OCI-M1 (cell line): ENCODE measurements at places on chromosomes 1 and 21.

DNA sequence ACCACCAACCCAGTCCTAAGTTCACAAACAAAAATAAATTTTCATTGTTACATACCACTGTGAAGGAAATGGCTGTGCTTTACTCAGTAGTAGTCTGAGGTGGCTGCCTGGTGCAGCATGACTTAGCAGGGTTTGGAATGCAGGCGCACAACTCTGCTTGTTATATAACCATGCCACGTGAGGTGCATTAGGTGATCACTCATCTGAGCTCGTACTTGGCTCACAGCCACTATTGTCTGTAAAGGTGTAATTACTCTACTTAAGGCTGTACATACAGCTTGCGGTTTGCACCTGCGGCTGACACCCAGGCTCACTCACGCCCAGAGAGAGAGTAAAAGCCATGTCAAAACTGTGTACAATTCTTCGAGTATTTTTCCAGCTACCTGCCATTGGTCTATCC lies 599.4 kb downstream of the LTN1 start:
- no peak for DNase-seq

GRCh38 chr1:201328576-201328975 lies 45.3 kb downstream of the PKP1 start:
- no peak for DNase-seq

- DNase-seq, result no peak
These were observed 15.5 kb upstream of the AHCTF1 start for GRCh38 chr1:246947255-246947654.

DNA sequence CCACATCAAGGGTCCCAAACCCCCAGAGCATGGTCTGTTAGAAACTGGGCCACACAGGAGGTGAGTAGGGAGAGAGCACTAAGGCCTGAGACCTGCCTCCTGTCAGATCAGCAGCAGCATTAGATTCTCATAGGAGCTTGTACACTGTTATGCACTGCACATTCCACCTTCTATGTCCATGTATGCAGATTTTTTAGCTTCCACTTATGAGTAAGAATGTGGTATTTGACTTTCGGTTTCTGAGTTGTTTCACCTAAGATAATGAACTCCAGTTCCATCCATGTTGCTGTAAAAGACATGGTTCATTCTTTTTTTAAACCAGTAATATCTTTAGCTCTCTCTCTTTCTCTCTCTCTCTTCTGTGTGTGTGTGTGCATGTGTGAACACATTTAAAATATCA lies 663 bp upstream of the GBP6 start:
- peak; percentile 57 for DNase-seq

DNA sequence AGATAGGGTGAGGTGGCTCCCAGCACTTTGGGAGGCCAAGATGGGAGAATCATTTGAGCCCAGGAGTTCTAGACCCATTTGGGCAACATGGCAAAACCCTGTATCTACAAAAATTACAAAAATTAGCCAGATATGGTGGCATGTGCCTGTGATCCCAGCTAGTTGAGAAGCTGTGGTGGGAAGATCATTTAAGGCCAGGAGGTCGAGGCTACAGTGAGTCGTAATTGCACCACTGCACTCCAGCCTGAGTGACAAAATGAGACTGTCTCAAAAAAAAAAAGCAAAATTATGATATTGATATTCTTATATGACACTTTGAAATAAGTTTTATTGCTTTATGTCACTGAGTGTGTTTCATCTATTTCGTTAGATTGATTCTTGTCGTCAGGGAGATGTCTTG lies 7.4 kb downstream of the ACADM start:
- DNase-seq, result no peak

DNA sequence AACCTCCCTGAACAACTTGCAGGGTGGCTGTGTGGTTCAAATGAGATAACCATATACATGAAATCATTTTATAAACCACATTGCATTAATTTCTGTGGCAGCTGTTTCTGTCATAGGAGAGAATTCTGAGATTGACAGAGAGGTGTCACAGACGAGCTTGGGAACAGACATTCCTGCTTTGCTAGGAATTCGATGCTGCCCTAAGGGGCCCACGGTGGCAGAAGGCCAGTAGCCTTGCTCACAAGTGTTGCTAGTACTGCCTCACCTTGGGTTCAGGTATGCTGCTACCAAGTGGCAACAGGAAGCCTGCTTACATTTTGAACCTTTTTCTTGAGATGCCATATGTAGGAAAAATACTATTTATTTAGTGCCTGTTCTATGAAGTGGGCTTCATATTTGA lies 13.4 kb downstream of the KCNA10 start:
- no peak for DNase-seq

DNA sequence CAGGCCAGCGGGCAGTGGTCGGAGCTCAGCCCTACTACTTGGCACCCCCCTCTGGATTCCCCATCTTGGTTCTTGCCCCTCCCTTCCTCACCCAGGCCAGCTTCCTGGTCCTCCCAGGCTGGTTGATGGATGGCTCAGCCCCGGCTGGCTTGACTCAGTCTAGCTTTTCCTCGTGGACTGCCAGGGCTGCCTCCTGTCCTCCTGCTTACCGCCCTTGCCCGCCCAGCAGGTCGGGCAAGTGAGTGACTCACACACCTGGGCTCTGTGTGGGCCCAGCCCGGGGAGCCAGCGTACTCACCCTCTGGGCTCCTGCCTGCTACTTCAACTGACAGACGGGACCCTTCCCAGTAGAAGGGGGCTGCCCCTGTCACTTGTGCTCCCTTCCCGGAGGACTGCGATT lies 19.5 kb upstream of the ARHGEF10L start:
- DNase-seq, result no peak
